H1 (cell line): ENCODE measurements at places on chromosomes 7 and 10.
A peak's percentile ranks its signal among the peaks of the same experiment; 100 is the strongest.

DNA sequence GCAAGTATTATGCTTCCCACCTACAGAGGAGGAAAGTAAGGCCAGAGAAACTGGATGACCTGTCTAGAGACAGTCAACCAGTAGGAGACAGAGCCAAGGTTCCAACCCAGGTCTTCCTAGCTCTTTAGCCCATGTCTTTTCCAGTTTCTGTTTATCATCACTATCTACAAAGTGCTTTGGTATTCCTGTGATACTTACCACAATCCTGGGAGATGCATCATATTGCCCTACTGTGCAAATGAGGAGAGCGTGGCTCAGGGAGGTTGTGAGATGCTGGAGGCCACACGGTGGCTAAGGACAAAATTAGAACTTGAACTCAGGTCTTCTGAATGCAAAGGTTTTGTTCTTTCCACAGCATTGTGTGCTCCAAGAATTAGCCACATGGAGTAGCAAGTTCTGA lies 11.2 kb upstream of the PLEKHA1 start:
- no peak for DNase-seq

GRCh38 chr7:136655414-136655813 lies 213.0 kb upstream of the CHRM2 start:
- no peak for DNase-seq

- peak; percentile 93 for DNase-seq
Measured at GRCh38 chr7:65251851-65252620, 121.6 kb upstream of the ZNF92 start.

DNA sequence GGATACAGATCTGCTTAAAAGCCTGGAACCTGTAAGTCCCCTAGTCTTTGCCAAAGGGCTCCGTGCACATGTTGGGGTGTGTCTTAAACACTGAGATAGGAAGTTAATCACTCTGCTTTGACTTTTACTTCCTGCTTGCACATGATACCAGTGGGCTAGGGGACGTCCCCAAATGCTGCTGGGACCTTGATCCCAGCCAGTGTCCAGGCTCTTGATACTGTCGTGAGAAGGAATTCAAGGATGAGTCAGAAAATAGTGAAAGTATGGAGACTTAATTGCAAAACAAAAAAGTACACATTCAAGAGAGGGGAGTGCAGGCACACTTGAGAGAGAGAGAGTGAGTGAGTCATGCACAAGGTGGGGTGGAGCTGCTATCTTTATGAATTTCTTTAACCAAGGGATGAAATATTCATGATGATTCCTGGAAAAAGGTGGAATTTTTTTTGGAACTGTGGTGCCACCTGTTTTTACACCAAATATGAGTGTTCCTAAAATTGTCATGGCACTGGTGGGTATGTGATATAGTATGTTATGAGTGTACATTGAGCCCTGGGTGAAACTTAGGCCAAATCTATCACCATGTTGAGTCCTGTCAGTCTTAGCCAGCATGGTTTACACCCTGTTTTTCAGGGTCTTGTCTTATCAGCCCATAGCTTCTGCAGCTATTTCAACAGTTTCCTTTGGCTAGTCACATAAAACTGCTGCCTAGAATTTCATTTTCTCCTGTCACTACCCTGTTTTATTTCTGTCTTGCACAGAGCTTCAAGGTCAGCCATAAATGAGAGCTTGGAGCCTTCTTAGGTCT lies 88.3 kb upstream of the CYP26C1 start:
- no peak for DNase-seq

- no peak for DNase-seq
Measured at GRCh38 chr10:7501157-7501556, 90.3 kb upstream of the SFMBT2 start.

GRCh38 chr10:33483816-33484190 lies 149.3 kb upstream of the NRP1 start:
- DNase-seq, result no peak

- DNase-seq, result no peak
Measured at GRCh38 chr10:82390866-82391658, 516.1 kb downstream of the NRG3 start.

GRCh38 chr7:129870668-129871067 lies 82.1 kb downstream of the UBE2H start:
- DNase-seq, result no peak

GRCh38 chr7:109076396-109076972 lies 506.8 kb downstream of the DNAJB9 start:
- DNase-seq, result no peak

DNA sequence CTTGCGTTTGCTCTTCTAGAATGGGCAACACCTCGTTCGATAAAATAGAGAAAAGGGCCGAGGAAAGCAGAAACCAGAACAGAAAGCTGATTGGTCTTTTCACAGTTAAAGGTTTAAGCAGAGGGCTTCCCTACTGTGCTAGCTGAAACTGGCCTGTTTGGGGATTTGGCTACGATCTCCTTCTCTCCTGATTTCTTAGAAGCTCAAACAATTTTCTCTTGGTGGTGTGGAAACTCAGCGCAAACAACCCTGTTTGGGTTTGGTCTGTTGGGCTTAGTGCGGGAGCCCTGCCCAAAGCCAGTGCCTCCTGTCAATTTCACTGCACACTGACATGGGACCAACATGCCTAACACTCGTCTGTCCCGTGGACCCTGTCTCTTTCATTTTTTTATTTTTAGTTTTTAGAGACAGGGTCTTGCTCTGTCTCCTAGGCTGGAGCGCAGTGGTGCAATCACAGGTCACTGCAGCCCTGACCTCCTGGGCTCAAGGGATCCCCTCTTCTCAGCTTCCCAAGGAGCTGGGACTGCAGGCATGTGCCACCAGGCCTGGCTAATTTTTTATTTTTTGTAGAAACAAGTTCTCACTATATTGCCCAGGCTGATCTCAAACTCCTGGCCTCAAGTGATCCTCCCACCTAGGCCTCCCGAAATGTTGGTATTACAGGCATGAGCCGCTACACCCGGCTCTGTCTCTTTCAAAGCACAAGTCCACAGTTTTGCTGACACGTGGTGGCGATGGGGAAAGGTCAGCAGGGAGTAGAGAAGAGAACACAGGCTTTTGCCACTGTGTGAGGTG lies 16.5 kb upstream of the BNIP3 start:
- DNase-seq, result no peak

DNA sequence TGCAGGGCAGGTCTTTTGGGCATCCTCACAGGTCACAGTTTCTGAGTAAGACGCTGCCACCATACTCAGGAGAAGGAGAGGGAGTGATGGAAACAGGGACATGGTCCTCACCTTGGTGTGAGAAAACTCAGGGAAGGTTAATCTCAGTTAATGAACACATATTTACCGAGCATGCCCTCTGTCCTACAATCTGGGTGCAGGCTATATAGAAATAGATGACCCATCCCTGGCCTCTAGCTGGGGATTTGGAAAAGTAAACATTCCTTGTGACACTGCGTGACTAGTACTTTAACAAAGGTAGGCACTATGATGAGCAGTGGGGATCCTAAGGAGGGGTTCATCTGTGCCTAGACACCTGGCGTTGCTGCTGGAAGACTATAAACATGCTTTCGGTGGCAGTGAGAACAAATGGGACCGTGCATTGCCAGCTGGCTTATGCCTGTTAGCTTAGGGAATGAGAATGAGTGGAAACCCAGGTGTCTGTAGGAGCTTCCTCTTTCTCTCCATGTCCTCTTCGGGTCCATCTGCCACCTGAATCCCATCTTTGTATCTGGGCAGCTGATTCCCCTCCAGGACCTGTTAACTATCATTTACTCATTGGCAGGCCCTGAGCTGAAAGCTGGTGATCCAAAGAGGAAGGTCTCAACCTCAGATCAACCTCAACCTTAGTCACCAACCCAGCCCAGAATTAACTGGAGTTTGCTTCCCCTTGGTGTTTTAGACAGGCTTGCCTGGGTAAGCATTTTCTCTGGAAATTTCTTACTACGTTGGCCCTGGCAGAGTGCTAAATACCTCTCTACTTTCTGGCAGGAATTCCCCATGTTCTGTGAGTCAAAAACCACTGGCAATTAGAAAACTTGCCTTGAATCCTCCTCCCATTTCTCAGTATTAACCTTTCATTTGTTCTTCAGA lies 794 bp downstream of the MBL2 start:
- DNase-seq, result no peak

GRCh38 chr7:133819695-133820094 lies 307.4 kb upstream of the LRGUK start:
- no peak for DNase-seq

DNA sequence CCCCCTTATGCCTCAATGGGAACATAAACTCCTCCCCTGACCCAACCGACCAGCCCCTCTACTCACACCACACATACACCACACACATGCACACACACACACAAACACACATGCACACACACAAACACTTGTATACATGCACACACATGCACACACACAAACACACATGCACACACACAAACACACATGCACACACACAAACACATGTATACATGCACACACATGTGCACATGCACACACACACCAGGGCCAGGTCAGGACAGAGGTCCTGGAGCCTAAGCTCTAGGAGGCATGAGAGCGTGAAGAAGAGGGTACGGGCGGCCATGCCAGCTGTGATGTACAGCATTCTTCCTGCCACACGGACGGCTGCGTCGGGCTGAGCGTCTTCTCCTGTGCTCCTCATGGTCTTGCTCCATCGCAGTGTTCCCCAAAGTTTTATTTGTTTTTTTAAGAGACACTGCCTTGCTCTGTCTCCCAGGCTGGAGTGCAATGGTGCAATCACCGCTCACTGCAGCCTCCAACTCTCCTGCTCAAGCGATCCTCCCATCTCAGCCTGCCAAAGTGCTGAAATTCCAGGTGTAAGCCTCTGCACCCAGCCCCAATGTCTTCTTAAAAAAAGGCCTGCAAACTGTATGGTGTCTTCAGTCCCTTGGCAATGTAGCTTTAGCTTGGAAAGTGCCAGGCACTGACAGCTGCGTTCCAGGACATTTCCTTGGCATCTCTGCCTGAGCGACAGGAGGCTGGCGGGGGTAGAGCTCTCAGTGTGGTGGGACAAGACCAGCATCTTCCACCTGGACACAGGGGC lies 38.8 kb upstream of the INPP5A start:
- no peak for DNase-seq

GRCh38 chr10:70890917-70891431 lies 2.6 kb upstream of the PCBD1 start:
- DNase-seq, result no peak

DNA sequence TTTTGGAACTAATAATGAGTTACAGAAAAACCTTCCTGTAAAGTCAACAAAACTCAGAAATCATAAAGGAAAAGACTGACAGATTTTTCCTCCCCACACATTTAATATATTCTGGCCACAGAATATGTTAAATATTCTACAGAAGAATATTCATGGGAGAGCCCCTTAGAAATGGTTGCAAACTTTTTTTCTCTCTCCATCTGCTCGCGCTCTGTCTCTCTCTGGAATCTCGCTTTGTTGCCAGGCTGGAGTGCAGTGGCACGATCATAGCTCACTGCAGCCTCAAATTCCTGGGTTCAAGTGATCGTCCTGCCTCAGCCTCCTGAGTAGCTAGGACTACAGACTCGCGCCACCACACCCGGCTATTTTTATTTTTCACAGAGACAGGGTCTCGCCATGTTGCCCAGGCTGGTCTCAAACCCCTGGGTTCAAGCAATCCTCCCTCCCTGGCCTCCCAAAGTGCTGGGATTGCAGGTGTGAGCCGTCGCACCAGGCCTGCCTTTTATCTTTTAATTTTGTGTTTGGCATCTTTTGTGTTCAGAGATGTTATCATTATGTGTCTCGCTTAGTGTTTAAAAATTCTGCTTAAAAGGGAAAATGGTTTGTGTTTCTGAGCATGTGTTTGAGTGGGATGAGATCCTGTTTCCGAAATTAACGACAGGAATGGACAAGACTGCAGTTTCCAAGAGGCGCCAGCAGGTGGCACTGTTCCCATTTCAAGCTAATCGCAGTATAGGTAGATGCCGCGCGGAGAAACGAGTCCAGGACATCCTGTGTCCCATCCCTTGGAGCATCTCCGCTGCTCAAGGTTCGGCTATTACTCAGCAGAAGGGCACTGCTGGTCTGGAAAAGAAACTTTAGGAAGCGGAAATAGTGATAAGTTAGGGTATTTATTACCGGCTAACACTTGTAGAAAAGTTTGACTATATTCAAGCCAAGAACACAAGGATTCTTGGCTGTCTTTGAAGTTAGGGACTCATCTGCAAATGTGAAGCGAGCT lies 23.1 kb upstream of the ST7 start:
- DNase-seq, result peak; percentile 68

DNA sequence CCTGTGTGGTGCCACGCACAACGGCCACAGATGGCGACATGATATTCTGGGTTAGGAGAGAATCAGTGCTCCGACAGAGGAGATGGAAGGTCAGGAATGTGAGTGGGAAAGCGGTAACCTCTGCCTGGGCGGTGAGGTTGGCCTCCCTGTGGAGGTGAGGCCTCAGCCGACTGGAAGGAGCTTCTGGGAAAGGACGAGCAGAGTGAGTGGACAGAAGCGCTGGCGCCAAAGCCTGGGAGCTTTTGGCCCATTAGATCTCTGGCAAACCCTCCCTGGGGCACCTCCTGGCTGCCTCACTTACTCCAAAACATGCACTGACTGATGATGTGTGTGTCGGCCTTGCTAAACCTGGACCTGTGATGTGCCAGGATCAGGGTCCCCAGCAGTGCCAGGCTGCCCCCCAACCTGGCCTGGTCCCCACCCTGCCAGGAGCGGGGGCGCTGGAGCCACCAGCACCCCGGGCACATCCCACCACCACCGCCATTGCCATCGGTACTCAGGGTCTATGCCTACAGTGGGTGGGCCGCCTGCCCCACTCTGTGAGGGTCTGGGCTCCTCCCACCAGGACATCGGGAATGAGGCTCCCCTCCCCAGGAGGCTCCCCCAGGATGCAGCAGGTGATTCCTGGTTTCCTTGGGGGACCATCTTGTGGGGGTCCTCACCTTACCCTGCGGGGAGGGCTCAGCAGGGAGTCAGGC lies 51.0 kb downstream of the RASGEF1A start:
- DNase-seq, result no peak

DNA sequence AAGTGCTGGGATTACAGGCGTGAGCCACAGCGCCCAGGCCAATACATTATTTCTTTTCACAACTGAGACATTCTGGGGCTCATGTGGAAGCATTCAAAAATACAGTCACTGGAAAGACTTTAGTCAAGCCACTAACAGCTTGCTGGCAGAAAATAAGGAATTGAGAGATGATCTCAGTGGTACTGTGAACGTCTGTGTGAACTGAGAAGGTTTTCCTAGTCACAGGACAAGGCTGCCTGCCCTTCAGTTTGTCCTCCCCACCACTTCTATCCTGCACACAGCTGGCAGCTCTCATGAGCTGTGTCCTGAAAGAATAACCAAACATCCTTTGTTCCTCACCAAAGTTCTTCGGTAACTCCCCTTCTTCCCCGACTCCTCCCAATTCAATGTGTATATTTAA lies 31.3 kb upstream of the ITGA8 start:
- no peak for DNase-seq

GRCh38 chr10:18043148-18044006 lies 91.7 kb downstream of the SLC39A12 start:
- no peak for DNase-seq

DNA sequence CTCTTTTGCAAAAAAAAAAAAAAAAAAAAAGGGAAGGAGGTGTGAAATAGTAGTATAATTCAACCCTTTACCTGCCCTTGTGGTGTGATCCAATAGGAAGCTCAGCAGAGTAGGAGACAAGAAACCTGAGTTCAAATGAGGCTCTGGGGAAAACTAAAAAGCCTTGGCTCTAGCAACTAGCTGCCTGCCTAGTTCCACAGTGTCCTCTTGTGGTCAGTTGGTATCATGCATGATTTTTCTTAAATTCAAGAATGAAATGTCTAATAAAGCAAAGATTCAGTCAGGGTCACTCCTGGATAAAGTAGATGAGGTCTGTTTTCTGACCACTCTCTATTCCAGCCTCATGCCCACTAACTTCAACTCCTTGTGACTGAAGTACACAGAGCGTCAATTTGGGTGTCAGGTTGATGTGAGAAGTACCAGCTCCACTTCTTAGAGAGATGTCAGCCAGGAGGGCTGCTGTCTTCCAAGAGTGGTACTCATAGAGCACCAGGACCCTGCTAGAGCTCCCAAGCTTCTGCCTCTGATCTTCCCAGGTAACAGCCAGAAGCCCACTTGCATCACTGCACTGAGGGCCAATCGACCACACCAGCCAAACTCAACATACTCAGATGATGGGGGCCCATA lies 10.5 kb downstream of the LSM5 start:
- DNase-seq, result peak; percentile 55
